Regular cardiac myocyte (primary cell): ENCODE measurements at places on chromosomes 1 and 21. TPM values are rescaled to one million over a fixed set of nuclear protein-coding genes. Genes with fewer than 3 reads are reported as not detected.

DMBX1 gene
- not detected in 2 replicates for total RNA-seq

TRIM67 gene
- under 0.01 TPM in 1 of 2 replicates, not detected in the other for total RNA-seq

SLC44A3 gene
- total RNA-seq: 0.38 and 2.5 TPM in 2 replicates

LAMC2 gene
- 2.8 and 4.0 TPM in 2 replicates for total RNA-seq

OLFM3 gene
- not detected in 2 replicates for total RNA-seq

SMPDL3B gene
- total RNA-seq: under 0.01 and 0.28 TPM in 2 replicates

SYTL1 gene
- total RNA-seq: under 0.01 TPM in 1 of 2 replicates, not detected in the other

GPR153 gene
- total RNA-seq: 2.1 and 2.8 TPM in 2 replicates

HP1BP3 gene
- total RNA-seq: 173 and 196 TPM in 2 replicates

PTPN22 gene
- 2.1 and 3.1 TPM in 2 replicates for total RNA-seq
